ENCODE measurements at places on chromosomes 2 and 18. TPM values are rescaled to one million over a fixed set of nuclear protein-coding genes. Genes with fewer than 3 reads are reported as not detected.

The KCNK3 gene
- not detected for total RNA-seq

The CNTNAP5 gene
- total RNA-seq: not detected

The CYTIP gene
- total RNA-seq: 755 TPM

The GAREM1 gene
- total RNA-seq: not detected

The DRC1 gene
- total RNA-seq: not detected

The NCKAP5 gene
- not detected for total RNA-seq

The MIB1 gene
- total RNA-seq: 30.3 TPM

The NAT8 gene
- total RNA-seq: not detected

The APLF gene
- 3.2 TPM for total RNA-seq

The GDF7 gene
- 0.02 TPM for total RNA-seq

The CYB5A gene
- total RNA-seq: 27.2 TPM

The TWIST2 gene
- not detected for total RNA-seq

The CLHC1 gene
- 9.7 TPM for total RNA-seq

The ACMSD gene
- not detected for total RNA-seq

The RRM2 gene
- total RNA-seq: 375 TPM

The TFCP2L1 gene
- 0.19 TPM for total RNA-seq

The STPG4 gene
- total RNA-seq: 0.29 TPM

The BIN1 gene
- total RNA-seq: 18.0 TPM

The FKBP7 gene
- 2.1 TPM for total RNA-seq

The SLC9A2 gene
- total RNA-seq: not detected

The SPC25 gene
- 14.5 TPM for total RNA-seq

The CHCHD5 gene
- 22.0 TPM for total RNA-seq

The CCDC195 gene
- not detected for total RNA-seq

The ANKRD30B gene
- total RNA-seq: not detected

The TEX44 gene
- total RNA-seq: not detected

The CHRNG gene
- not detected for total RNA-seq

The KCNG2 gene
- not detected for total RNA-seq

The SIX3 gene
- not detected for total RNA-seq

The DNPEP gene
- 116 TPM for total RNA-seq

The CLASP1 gene
- total RNA-seq: 88.6 TPM

The LRRC30 gene
- not detected for total RNA-seq

The C1D gene
- 29.0 TPM for total RNA-seq

The DLGAP1 gene
- total RNA-seq: not detected

The FSIP2 gene
- 0.20 TPM for total RNA-seq

The FRZB gene
- total RNA-seq: not detected

The ANKRD62 gene
- not detected for total RNA-seq

The CELF4 gene
- total RNA-seq: not detected

Measured in natural killer cell treated with Interleukin-12 subunit alpha and Interleukin-12 subunit beta and Interleukin-15 and Interleukin-18, amount 100 ng/mL, for 72 hours (primary cell).